ENCODE measurements at places on chromosomes 12 and 14.

GRCh38 chr14:38866461-38866860, 236.6 kb downstream of the SEC23A start:
- no peak for DNase-seq

DNA sequence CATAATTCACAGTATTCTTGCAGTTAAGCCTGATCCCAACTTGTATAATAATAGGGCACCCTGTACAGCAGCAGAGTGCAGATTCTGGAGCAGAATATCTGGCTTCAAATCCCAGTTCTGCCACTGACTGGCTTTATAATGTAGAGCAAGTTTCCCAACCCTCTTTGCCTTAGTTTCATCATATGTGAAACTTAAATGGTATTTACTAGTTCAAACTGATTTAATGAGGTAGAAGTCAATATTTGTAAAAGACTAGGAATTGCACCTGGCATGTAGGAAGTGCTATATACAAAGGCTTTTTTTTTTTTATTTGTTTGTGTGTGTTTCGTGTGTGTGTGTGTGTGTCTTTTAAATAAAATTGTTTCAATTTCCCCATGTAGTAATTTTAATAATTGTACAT, 125.9 kb downstream of the CCER1 start:
- DNase-seq: no peak

DNA sequence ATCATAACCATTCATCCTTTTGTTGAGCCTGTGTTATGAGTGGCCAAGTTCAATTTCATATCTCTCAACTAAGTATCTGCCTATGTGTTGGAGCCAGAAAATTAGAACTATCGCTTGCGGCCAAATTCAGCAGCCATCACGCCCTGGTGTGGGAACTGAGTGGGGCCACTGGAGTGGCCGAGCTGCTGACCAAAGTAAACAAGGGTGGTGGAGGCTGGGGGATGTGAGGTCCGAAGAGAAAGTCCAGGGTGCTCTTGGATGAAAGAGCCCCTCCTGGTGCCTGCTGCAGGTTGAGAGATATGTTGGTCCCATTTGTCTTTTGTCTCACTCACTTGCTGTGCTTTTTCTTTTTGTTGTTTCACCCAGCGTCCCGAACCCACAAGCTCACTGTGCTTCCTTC, 14.9 kb downstream of the ADGRD1 start:
- DNase-seq: no peak

DNA sequence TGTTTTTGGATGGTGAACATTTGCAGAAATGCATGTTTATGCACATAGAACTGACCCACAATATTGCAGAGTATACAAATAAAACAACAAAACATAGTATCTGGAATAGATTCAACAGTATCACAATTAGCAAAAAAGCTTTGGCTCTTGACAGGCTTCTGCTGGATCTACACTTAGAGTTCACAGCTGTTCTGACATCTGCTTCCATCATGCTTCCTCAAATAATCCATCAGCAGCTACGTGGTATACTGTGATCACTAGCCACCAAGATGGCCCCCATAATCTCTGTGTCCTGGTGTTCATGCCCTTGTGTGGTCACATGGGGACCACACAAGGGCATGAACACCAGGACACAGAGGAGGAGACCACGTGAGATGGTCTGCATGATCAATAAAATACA, 166.6 kb upstream of the CCDC198 start:
- no peak for DNase-seq

DNA sequence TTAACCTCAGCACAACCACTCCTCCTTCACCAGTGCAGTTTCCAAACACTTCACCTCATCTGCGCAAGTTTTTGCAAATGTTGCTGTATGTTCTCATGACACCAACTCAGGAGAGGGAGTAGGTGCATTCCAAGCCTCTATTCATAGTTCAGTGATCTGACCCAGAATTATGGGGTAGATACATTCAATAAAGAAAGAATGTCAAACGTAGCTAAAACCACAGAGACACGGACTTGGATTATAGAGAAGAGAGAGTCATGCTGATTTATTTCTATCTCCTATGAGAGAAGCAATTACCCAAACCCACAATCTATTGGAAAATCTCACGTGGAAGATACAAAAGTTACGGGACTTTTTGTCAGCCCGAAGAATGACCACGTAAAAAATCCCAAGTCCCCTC, 1006.0 kb upstream of the TMEM132C start:
- no peak for DNase-seq

DNA sequence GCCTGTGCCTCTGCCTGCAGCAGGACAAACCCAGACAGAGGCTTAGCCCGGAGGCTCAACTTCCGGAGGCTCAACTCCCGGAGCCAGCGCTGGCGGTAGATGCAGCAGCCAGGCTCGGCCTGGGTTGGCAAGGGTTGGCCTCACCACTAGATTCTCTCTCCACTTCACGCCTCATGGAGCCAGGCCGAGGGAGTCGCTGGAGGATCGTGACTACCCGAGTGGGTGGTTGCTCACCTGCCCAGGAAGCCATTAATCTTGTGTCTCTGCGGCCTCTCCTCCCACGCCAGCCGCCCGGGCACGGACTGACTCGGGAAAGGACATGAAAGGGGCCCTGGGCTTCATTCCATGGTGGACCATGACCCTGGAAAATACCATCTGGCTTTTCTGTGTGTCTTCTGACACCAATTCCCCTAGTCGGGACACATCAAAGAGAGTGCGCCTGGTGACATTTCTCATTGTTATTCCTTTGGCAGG, 20.8 kb downstream of the ESRRB start:
- DNase-seq: no peak

DNA sequence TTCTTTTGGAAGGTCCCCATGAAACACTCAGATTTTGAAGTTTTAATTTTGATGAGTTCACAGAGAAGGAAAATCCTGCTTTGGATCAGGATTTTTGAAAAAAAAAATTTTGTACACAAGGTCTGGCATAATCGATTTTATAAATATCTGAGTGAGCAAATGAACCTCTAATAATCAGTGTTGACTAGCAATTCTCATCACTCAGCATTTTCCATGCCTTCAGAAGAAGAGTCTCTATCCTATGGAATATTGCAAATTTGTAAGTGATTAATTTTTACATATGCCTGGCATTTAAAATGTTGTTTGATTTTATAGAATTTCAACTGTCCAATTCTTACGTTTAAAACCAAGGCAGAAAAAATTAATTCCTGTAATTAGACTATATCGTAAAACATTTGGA, 30.5 kb upstream of the REP15 start:
- no peak for DNase-seq

DNA sequence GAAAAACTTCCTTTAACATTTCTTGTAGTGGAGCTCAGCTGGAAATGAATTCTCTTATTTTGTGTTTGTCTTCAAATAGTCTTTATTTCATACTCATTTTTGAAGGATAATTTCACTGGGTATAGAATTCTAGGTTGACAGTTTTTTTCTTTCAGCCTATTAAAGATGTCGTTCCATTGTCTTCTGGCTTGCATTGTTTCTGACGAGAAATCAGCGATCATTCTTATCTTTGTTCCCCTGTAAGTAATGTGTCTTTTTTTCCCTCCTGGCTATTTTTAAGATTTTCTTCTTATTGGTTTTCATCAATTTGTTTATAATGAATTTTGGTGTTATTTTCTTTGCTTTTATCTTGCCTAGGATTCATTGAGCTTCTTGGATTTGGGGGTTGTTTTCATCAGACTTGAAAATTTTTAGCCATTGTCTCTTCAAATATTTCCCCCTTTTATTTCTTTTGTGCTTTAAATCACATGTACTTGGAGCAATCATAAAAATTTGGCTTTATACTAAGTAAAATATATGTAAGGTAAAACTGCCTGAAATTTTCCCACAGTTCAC, 89.4 kb downstream of the UNC79 start:
- DNase-seq: no peak
